ENCODE measurements at places on chromosomes 12 and 14.

DNA sequence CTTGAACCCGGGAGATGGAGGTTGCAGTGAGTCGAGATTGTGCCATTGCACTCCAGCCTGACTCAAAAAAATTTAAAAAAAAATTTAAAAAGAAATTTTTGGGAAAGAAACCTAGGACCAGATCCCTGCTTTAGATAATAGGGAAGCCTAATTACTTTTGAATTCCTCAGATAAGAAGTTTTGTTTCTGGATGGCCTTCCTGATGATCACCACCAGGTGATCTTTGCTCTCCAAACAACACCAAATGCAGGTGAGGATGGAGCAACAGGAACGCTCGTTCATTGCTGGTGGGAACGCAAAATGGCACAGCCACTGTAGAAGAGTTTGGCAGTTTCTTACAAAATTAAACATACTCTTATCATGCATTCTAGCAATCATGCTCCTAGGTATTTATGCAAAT is 28.5 kb upstream of the KLC1 start:
- DNase-seq, result no peak

GRCh38 chr14:51652168-51653078 is 713 bp downstream of the FRMD6 start:
- no peak for DNase-seq

DNA sequence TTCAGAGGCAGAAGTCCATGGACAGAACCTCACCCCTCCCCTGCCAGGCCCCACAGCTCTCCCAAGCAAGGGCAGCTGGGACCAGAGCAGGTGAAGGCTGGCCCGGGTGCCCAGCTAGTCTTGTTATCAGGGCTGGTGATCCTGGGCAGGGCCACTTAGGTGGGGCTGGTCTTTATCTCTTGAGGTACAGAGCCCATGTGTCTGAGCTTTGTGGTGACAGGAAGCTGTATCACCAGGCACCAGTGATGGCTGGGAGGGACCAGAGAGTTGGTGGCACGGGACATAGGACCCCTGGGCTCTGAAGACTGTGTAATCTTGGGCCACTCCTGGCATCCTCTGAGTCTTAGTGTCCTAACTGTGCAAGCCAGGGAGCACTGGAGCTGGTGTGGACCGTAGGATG is 12.8 kb upstream of the HPD start:
- no peak for DNase-seq

GRCh38 chr12:3281588-3282383 is 204.6 kb downstream of the TSPAN9 start:
- DNase-seq, result no peak

- DNase-seq, result no peak
These were observed 68.4 kb downstream of the CACNA1C start for GRCh38 chr12:2120982-2121758.

GRCh38 chr12:571795-572531 is 91.3 kb downstream of the NINJ2 start:
- peak; percentile 61 for DNase-seq

- DNase-seq, result peak; percentile 37
These were observed 82.5 kb upstream of the EVL start for GRCh38 chr14:99982537-99983250.

DNA sequence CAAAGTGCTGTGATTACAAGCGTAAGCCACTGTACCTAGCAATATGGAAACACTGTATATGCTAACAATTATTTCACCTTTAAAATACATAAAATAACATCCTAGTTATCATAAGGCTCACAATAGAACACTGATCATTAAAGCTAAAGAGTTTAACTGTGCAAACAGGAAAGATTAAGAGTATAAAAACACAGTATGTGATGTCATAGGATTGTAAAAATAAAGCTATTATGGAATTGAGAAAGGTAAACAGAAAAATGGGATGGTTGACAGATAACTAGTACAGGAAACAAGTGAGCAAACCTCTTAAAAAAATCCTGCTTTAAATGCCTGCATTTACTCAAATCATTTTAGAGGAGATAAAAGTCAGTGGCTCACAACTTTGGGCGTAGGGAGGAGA is 10.8 kb upstream of the IPO8 start:
- no peak for DNase-seq

DNA sequence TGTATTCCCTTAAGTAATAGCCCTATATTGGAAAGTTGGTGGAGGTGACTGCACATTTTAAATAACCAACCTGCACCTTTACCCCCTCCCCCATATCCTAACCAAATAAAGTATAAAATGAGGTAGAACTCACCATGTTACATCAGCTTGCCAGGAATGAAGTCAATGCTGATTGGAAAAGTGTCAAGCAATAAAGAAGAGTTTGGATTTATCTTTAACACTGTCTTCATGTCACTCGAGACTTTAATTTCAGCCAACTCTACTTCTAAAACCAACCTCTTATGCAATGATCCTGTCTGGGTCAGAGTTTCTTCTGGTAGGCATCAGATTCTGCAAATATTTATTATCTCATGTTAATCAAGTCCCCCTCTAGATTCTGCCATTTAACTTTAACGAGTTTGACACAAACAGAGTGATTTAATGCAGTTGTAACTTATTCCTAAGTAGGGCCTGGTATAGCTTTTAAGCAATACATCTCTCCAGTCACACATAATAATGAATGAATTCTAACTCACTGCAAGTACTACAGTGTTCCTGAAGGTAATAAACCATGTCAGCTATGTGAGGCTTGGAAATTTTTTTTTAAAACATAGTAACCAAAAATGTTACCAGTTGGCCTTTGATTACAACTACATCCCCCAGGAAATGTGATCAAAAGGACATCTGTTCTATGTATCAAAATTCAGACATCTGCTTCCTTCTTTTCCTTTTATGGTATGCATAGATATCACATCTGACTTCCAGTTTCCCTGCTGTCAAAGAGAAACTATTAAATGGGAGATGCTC is 98.7 kb downstream of the ERGIC2 start:
- no peak for DNase-seq

- no peak for DNase-seq
These were observed 27.3 kb upstream of the OSBPL8 start for GRCh38 chr12:76586764-76587395.

DNA sequence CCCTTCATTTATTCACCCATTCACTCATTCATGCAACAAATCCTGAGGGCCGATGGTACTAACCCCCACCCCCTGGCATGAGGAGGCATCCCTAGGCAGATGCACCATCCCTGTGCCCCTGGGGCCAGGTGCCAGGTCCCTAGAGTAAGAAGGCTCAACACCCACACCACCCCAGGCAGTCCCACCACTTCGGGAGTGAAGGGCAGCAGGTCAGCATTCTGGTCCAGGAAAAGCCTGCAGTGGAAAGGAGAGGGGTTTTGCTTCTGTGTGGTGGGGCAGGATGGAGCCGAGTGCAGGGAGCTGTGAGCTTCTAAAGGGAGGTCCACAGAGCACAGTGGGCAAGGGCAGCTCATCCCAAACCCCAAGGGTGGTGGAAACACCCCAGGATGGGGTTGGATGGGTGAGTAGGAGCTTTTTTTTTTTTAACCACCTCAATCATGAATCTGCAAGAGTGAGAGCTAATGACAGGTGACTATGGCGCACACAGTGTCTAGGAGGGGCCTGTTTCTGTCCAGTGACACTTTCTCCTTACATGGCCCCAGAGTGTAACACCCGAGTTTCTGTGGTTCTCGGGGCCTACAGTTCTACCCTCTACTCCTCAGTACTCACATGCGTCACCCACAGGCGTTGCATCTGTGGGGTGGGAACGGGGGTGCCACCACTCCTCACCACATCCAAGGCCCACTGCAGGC is 414.3 kb downstream of the TMEM121 start:
- no peak for DNase-seq

GRCh38 chr12:18057051-18057450 is 32.9 kb downstream of the RERGL start:
- DNase-seq, result no peak

GRCh38 chr12:79439175-79439825 is 251.5 kb downstream of the PAWR start:
- DNase-seq, result no peak

DNA sequence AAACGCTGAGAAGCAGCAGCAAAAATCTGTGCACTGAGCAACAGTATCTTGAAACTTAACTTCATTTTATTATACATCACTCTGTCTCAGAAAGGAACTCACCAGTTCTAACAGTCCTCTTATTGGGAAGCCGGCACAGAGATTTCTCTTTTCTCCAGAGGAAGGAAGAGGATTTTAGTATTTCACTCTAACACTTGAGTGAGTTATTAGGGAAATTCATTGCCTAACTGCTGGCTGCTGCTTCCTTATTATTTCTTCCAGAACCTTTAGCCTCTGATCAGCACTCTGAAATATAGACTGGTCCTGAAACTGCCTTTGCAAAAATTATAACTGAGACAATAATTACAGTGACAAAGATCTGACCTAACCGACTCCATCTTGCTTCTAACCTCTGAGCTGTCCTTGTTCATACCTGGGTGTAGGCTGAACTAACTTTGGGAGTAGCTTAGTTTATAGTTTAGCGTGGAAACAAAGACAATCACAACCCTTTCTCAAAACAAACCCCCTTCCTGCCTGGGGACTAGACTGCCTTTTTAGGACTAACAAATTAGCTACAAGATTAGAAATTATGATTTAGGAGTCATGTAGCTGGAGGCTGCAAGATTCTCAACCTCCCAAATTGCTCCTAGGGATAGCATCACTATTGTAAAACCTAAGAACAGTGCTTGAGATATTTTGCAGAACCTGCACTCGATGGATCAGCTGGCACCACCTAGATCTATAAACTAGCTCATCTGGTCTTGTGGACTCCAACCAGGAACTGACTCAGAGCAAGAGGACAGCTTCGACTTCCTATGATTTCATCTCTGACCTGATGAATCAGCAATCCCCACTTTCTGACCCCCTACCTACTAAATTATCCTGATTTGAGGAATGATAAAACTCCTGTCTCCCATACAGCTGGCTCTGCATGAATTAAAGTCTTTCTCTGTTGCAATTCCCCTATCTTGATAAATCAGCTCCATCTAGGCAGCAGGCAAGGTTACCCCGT is 117.5 kb downstream of the DYRK2 start:
- peak; percentile 58 for DNase-seq

GRCh38 chr14:90905531-90905930 is 89.3 kb upstream of the TTC7B start:
- DNase-seq, result no peak

DNA sequence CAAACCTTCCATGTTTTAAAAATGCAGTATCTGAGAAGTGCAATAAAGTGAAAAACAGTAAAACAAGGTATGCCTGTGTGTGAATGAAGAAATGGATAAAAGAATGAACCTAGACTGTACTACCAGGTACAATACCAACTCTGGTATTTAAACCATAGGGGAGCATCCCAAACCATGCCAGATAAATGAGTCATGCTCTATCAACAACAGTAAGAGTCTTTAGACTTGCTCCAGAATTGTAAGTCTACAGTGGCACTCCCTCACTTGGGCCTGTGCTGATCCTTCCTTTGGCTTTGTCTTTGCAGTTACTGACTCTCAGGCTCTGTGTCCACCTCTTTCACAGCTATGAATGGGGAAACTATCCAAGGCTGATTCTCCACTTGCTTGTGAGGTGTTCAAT is 38.1 kb downstream of the BBS10 start:
- no peak for DNase-seq

DNA sequence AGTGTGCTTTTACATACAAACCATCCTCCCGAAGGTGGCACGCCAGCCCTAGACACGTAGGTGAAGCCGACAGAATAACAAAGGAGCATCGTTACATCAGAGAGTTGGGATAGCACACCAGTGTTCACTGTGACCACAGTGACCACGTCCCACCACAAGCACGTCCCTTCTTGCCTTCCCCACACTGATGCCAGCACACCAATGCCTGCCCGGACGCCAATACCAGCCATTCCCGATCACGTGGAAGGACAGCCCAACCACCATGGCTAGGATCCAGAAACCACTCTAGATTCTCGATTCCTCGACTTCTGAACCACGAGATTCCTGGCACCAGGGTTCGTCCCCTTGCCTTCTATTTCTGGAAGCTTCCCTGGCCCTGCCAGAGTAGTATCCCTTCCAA is 48.0 kb upstream of the GPR68 start:
- no peak for DNase-seq

- no peak for DNase-seq
These were observed 4.1 kb downstream of the CD163L1 start for GRCh38 chr12:7439579-7440505.

GRCh38 chr12:1318327-1319031 is 275.9 kb downstream of the FBXL14 start:
- no peak for DNase-seq

DNA sequence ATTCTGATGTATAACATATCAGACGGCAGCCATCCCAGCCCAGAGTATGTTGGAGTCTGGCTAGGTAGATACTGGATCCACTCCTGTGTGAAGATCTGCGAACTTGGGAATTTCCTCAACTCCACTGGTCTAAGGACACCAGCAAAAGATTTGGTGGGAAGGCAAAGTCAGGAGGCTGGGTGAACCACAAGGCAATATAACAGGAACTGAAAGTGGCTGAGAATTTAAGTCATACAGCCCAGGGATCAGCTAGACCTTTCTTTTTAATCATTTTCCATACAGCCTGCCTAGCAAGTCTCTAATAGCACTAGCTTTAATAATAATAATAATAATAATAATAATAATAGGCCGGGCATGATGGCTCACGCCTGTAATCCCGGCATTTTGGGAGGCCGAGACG is 34.8 kb downstream of the BRAP start:
- DNase-seq, result no peak

DNA sequence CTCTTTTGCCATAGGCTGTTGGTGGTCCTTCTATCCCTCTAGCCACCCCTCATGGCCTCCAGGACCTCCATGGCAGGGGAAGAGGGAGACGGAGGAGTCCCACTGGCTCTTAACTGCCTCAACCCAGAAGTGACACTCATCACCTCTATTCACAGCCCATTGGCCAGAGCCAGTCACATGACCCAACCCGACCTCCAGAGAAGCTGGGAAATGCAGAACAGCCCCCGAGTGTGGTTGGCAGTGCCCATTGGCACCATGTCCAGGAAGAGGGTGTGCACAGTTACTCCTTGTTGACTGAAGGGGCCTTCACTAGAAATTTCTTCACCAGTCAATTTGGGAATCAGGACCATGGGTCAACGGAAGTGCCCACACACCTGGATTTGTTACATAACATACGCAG is 17.0 kb upstream of the BCL11B start:
- DNase-seq, result no peak

- no peak for DNase-seq
These were observed 92.8 kb downstream of the SLC15A5 start for GRCh38 chr12:16184681-16185080.

GRCh38 chr12:54689034-54689372 is 40.8 kb upstream of the DCD start:
- no peak for DNase-seq

- no peak for DNase-seq
These were observed 147.1 kb downstream of the TMX1 start for GRCh38 chr14:51386983-51387735.

Measured in T1000 (cell line).